Stimulated activated CD8-positive, alpha-beta memory T cell treated with anti-CD3 and anti-CD28 coated beads, Interleukin-7, amount 100 ng/mL, for 1 hour (primary cell): ENCODE measurements at places on chromosomes 6 and 20.

GRCh38 chr6:7555671-7556070 is 14.2 kb downstream of the DSP start:
- no peak for DNase-seq

GRCh38 chr6:20778912-20779311 is 244.7 kb downstream of the CDKAL1 start:
- DNase-seq: no peak

GRCh38 chr20:47586649-47587294 is 85.1 kb downstream of the NCOA3 start:
- DNase-seq: no peak

DNA sequence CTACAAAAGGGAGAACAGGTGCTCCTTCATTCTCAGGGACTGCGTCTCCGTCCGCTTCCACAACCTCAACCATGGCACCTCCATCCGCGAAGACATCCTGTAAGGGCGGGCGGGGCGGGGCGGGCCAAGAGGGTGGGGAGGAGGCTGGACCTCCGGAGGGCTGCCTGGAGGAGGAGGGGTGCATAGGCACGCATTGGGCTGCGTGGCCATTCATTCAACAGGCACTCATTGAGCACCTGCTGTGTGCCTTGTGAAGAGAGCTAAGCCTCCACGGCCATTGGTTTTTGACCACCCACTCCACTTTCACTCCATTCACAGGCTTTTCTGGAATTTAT is 435 bp downstream of the ZSWIM3 start:
- no peak for DNase-seq

GRCh38 chr6:65680232-65680631 is 26.8 kb downstream of the EYS start:
- no peak for DNase-seq

GRCh38 chr20:8795404-8795803 is 273.5 kb upstream of the PLCB4 start:
- no peak for DNase-seq

DNA sequence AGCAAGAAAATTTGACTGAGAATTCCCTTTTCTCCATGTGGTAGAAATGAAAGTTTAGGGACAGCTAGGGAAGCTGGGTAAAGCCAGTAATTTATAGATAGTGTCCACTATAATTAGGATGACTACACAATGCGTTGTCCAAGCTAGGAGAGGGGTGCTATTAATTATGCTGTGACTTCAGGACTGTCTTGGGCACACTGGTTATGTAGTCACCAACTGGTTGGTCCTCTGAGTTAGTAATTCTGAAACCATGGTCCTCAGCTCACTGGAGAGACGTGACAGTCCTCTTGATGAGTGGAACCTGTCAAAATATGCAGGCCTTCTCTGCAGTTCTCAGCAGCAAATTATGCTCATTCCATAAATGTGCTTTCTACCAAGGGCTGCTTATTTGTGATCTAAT is 94.6 kb upstream of the ENPP5 start:
- DNase-seq: no peak

- DNase-seq: no peak
Measured at GRCh38 chr6:33739571-33739970, 7.1 kb downstream of the IP6K3 start.

DNA sequence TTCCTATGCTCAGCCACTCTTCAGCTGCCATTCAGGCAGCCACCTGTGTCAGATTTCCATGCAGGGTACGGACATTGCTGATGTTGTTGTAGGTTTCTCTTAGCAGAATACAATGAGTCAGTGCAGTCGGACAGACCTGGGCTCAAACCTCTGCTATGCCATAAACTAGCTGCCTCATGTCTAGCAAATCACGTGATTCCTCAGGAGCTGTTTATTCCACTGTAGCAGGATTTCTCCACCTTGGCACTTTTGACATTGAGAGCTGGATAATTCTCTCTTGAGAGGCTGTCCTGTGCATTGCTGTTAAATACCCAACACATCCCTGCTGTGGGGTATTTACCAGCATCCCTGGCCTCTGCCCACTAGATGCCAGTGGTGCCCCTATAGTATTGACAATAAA is 413.8 kb upstream of the CDH4 start:
- DNase-seq: no peak

DNA sequence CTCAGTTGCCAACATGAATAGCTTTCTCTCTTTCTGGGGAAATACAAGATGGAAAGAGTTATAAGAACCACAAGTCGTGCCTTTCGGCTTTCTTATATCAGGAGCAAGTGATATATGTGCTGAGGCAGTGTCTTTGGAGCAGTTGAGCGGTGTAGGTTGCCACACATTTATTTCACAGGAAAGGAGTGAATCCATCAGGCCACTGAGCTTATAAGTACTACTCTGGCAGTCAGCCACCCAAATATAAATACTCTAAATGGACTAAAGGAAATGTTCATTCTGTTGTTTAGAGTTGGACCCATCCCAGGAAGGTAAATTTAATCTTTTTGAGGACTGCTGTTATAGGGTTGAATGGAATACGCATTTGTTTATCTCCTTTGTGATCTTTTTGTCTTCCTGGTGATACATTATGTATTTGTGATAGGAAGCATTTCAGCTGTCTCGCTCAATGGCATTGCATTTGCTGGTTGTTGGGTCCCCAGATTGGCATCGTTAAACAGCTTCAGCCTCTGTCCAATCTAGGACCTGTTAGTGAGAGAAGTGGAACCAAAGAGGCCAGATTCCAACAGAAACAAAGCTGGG is 139.7 kb downstream of the SOBP start:
- DNase-seq: no peak

- no peak for DNase-seq
Measured at GRCh38 chr6:105907991-105908390, 178.1 kb upstream of the PRDM1 start.

- no peak for DNase-seq
Measured at GRCh38 chr20:17172836-17173516, 53.9 kb upstream of the PCSK2 start.

- no peak for DNase-seq
Measured at GRCh38 chr6:155377061-155377460, 62.8 kb upstream of the TFB1M start.

- no peak for DNase-seq
Measured at GRCh38 chr6:105648276-105648675, 245.4 kb upstream of the PREP start.

DNA sequence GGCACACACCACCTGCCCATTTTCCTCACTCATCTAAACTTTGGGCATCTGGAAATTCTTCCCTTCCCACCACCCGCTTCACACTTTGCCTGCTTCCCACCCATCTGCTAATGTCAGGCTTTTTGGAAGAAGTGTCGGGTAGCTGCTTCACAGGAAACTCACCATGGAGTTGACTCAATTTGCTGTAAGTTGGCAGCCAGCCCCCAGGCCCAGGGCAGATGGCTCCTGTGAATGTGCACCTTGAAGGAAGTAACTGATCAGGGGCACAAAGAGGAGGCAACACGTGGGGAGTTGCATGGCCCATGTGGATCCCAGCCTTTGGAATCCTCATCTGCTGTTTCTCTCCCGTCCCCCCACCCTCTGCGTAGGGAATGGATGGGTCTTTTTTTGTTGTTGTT is 87.3 kb downstream of the PPP1R14C start:
- no peak for DNase-seq

DNA sequence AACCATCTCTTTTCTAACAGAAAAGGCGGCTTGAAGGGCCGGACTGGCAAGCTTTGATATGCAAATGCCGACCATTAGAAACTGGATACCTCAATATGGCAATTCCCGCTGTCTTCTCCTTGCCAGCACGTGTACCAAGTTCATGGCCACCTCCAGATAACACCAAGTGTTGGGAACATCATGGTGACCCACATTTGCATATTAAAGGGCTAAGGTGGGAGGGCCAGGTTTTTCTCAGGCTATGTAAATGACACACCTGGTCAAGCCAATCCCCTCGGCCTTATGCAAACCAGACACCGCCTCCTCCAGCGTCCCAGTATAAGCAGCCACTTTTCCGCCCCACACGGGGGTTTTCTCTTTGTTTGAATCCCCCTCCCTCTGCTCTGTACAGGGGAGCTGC is 110.7 kb downstream of the DACT2 start:
- no peak for DNase-seq

GRCh38 chr6:34272013-34272926 is 23.5 kb upstream of the SMIM29 start:
- DNase-seq: no peak

GRCh38 chr20:60788070-60788469 is 464.0 kb upstream of the CDH4 start:
- DNase-seq: no peak

DNA sequence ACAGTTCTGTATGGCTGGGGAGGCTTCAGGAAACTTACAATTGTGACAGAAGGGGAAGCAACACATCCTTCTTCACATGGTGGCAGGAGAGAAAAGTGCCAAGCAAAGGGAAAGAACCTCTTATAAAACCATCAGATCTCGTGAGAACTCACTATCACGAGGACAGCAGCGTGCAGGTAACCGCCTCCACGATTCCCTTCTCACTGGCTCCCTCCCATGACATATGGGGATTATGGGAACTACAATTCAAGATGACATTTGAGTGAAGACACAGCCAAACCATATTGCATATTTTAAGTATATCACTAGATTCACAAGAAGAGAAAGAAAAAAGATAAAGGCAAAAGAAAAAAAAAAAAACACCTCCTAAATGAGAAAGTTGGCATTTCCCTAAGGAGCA is 431.9 kb upstream of the RGS17 start:
- DNase-seq: no peak

- no peak for DNase-seq
Measured at GRCh38 chr6:140059947-140060346, 685.5 kb upstream of the CITED2 start.

GRCh38 chr20:60467078-60467477 is 508.9 kb downstream of the CDH26 start:
- no peak for DNase-seq

- DNase-seq: no peak
Measured at GRCh38 chr6:75085931-75086635, 119.8 kb downstream of the COL12A1 start.

DNA sequence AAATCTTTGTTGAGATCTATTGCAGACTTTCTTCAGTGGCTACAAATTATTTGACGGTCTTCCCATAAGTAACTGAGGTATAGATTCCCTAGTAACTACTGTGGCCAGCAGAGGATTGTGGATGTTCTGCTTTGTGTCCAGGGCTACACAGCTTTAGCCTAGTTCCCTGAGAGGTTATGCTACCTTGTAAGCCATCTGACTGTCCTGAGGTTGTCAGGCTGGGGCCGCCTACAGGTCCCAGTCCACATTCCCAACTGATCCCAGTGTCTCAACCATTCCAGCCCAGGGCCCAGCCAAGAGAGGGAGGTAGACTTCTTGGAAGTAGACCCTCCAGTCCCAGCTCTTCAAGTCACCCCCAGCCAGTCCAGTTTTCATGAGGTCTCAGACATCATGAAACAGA is 57.7 kb downstream of the BANF2 start:
- no peak for DNase-seq

GRCh38 chr6:55675941-55676340 is 96.9 kb upstream of the HMGCLL1 start:
- no peak for DNase-seq

- no peak for DNase-seq
Measured at GRCh38 chr6:33602180-33602579, 18.9 kb upstream of the ITPR3 start.

GRCh38 chr20:52004715-52005114 is 186.9 kb downstream of the ZFP64 start:
- no peak for DNase-seq

DNA sequence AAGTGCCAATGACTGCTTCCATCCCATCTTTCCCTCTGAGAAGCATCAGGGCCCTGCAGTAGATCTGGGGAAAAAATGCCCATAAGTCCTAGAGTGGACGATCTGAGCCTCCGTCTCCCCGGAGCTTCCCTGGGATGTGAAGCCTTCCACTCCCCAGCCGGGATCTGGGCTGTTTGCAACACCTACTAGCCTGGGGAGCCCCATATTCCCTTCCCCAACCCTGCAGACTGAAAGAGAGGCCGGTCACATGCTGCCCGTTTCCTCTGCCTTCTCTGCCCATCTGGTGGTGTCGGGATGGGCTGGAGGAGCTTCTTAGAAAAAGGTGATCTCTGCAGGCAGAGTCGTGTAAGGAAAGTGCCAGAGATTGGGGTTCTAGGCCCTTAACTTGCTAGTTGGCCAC is 1.1 kb downstream of the SNPH start:
- no peak for DNase-seq

- no peak for DNase-seq
Measured at GRCh38 chr6:56416247-56416646, 168.9 kb upstream of the COL21A1 start.

- DNase-seq: no peak
Measured at GRCh38 chr20:25036331-25036936, 21.5 kb downstream of the ACSS1 start.

DNA sequence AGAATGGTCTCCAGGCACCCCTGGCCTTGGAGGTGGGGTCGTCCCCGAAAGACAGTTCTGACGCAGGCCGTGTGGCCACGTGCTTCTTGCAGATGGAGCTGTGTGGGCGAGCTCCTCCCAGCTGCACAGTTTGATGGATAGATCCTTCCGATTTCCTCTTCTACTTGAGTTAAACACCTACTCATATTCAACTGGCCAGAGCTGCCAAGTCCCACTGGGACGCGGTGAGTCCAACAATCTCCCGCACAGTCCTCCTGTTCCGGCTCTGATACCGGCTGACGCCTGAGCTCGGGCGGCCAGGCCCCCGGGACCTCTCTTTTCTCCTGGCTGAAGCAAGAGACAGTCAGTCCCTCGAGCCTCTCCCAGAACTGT is 57.9 kb upstream of the DACT2 start:
- DNase-seq: no peak

DNA sequence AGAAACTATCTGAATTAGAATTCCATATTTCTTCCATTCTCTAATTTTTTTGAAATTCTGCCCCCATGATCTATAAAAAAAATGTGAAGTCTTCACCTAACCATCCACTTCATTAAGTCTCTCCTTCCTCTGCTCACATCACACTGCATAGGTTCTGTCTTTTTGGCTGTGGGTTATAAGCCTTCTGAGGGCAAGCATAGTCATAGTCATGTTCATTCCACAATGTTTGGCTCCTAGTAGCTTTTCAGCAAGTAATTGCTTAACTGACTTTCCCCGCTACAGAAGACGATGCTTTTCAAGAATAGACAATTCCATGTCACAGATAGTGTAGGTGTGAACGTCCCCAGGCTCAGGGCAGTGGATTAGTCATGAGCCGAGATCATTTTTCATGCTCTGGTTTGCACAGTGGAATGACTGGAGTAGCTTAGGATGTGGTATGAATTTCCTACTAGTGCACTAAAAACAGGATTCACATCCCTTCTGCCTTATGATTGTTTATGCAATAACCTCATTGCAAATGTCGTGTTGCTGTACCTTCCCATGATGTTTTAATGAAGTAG is 29.1 kb downstream of the WRNIP1 start:
- DNase-seq: no peak

- DNase-seq: no peak
Measured at GRCh38 chr6:135087403-135087802, 32.8 kb upstream of the HBS1L start.

DNA sequence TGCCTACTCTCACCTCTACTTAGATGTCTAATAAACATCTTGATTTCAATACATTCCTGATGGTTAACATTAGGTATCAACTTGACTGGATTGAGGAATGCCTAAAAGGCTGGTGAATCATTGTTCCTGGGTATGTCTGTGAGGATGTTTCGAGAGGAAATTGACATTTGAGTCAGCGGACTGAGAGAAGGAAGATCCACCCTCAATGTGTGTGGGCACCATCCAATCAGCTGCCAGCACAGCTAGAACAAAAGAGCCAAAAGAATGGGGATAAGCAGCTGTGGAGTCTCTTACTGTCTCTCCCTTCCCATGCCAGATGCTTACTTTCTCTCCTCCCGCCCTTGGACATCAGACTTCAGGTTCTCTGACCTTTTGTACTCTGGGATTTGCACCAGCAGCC is 128.6 kb upstream of the HS3ST5 start:
- DNase-seq: no peak

- DNase-seq: no peak
Measured at GRCh38 chr6:130396722-130397121, 30.9 kb downstream of the TMEM200A start.
